ENCODE measurements at places on chromosomes 3 and 15. TPM values are rescaled to one million over a fixed set of nuclear protein-coding genes. Genes with fewer than 3 reads are reported as not detected.

The TP63 gene
- total RNA-seq, result not detected

The SCAANT1 gene
- total RNA-seq, result not detected

The CSPG4 gene
- total RNA-seq, result 0.19 TPM

The PAQR5 gene
- under 0.01 TPM for total RNA-seq

The RBP2 gene
- total RNA-seq, result not detected

The RAB8B gene
- 95.7 TPM for total RNA-seq

The LRRK1 gene
- total RNA-seq, result 12.1 TPM

The SST gene
- not detected for total RNA-seq

The PCSK6 gene
- 24.0 TPM for total RNA-seq

The ADAMTS17 gene
- total RNA-seq, result 0.33 TPM

The LCMT2 gene
- total RNA-seq, result 8.3 TPM

The PCLAF gene
- total RNA-seq, result 31.2 TPM

The NR2E3 gene
- total RNA-seq, result 0.05 TPM

The VGLL3 gene
- 0.33 TPM for total RNA-seq

The TRPC1 gene
- total RNA-seq, result 14.0 TPM

The TRIM42 gene
- total RNA-seq, result not detected

The CFAP20DC gene
- 1.2 TPM for total RNA-seq

The PLSCR4 gene
- total RNA-seq, result 677 TPM

The ARGFX gene
- not detected for total RNA-seq

The ERICH6 gene
- not detected for total RNA-seq

The PRR20G gene
- not detected for total RNA-seq

Data from dermis blood vessel endothelial cell (primary cell).